ENCODE measurements at places on chromosomes 1 and 21. TPM values are rescaled to one million over a fixed set of nuclear protein-coding genes. Genes with fewer than 3 reads are reported as not detected.

The NPR1 gene
- total RNA-seq, result 87.9 TPM

GRCh38 chr1:61170328-61171238 is 88.2 kb downstream of the NFIA start:
- no peak overlapping the region for H3K27ac ChIP-seq
- peaks cover 16% of the 10 kb centered on the region for H3K4me1 ChIP-seq
- H3K4me3 ChIP-seq, result no peak overlapping the region
- no peaks in the 10 kb centered on the region for H3K27me3 ChIP-seq

DNA sequence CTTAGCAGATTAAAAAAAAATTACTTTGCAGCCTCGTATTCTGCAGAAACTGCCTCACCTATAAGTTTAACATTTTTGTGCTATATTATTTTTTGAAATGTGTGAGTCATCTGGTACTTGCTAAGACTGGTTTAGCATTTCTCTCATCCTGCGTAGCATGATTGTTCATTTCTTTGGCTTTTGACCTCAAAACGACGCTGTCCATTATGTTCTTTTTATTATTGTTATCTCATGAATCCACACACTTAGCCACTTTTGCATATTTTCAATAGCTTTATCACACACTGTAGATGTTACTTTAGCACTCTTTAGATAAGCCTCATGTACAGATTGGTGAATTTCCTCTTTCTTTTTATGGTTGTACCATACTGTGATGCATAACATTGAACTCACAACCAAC is 1004.9 kb upstream of the NCAM2 start:
- DNase-seq, result no peak
- no peaks in the 10 kb centered on the region for H3K27me3 ChIP-seq
- H3K36me3 ChIP-seq, result no peaks in the 10 kb centered on the region
- no peak overlapping the region for H3K4me3 ChIP-seq
- H3K27ac ChIP-seq, result no peak overlapping the region

GRCh38 chr21:23009360-23009759 is 2011.2 kb downstream of the NCAM2 start:
- no peak overlapping the region for H3K27ac ChIP-seq
- DNase-seq, result no peak
- no peaks in the 10 kb centered on the region for H3K4me1 ChIP-seq

GRCh38 chr1:168834225-168834872 is 105.3 kb upstream of the DPT start:
- DNase-seq, result no peak
- H3K27ac ChIP-seq, result no peak overlapping the region
- H3K4me1 ChIP-seq, result peaks cover 25% of the 10 kb centered on the region
- no peak overlapping the region for H3K4me3 ChIP-seq
- H3K36me3 ChIP-seq, result no peaks in the 10 kb centered on the region

DNA sequence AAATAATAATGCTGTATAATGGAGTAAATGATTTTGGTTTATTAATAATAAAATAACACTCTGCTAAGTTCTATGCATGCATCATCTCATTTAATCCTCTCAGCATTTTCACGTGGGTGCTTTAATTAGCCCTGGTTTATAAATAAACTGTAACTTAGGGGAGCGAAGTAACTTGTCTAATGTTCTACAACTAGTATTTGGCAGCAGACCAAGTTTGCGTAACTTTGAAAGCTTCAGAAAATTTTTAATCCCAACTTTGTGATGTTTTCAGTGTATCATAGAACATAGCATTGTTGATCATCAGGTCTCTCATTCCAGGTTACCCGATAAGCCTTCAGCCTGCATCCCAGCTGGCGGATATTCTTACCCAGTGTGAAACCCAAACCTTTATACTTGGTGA is 322.4 kb upstream of the SGIP1 start:
- H3K36me3 ChIP-seq, result no peaks in the 10 kb centered on the region
- H3K27me3 ChIP-seq, result no peaks in the 10 kb centered on the region
- H3K27ac ChIP-seq, result no peak overlapping the region
- no peak for DNase-seq
- H3K4me1 ChIP-seq, result no peaks in the 10 kb centered on the region
- no peak overlapping the region for H3K4me3 ChIP-seq

DNA sequence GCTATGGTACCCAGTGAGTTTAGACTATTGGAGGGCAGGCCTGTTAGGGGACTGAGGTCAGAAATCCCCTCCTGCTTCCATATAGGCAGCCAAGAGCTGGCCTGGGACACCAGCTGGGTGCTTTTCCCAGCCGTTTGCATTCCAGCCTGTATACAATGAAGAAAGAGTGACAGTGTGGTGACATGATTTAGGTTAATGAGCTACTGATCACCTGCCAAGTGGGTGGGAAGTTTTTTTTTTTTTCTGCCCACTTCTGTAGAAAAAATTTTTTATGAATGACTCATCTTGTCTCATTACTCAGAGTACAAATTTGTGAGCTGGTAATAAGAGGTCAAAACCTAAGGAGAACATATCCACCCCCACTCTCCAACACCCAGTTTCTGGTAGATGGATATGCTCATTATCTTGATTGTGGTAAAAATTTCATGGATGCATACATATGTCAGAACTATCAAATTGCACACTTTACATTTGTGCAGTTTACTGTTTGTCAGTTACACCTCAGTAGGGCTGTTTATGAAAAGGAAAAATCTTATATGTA is 16.4 kb upstream of the CGN start:
- no peak overlapping the region for H3K27ac ChIP-seq
- no peak overlapping the region for H3K4me3 ChIP-seq
- H3K4me1 ChIP-seq, result no peaks in the 10 kb centered on the region
- DNase-seq, result no peak
- no peaks in the 10 kb centered on the region for H3K27me3 ChIP-seq
- no peaks in the 10 kb centered on the region for H3K36me3 ChIP-seq

DNA sequence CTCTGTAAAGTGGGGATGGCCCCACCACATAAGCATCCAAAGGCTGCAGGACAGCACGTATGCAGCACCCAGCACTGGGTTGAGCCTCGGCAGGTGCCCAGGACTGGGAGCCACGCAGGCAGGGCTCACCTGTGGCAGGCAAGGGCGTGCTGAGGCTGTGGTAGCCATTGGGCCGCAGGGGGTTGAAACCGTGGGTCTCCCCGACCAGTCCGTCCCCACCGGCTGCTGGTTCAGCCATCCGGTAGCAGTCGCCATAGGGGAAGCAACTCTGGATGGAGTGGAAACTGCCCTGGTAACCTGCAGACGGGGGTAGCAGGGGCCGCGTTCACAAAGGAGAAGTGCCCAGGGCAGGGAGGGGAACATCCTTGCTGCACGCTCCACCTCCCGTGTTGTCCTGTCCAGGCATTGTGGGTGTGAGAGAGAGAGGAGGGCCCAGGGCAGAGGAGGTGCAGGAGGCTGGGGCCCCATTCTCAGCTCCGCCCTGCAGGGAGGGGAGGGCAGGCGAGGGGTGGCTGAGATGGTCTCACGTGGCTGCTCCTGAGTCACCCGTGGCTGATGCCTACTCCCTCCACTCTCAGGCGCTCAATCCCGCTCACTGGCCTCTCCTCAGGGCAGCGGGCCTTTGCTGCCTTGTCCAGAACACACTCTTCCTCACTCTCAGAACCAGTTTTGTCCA is 49.9 kb downstream of the DMRTB1 start:
- DNase-seq, result no peak
- H3K4me3 ChIP-seq, result no peak overlapping the region
- no peaks in the 10 kb centered on the region for H3K27me3 ChIP-seq
- H3K27ac ChIP-seq, result no peak overlapping the region
- H3K4me1 ChIP-seq, result peaks cover 12% of the 10 kb centered on the region

The CELA3B gene
- not detected for total RNA-seq

The S100A2 gene
- total RNA-seq, result not detected

The TSACC gene
- 1.1 TPM for total RNA-seq

DNA sequence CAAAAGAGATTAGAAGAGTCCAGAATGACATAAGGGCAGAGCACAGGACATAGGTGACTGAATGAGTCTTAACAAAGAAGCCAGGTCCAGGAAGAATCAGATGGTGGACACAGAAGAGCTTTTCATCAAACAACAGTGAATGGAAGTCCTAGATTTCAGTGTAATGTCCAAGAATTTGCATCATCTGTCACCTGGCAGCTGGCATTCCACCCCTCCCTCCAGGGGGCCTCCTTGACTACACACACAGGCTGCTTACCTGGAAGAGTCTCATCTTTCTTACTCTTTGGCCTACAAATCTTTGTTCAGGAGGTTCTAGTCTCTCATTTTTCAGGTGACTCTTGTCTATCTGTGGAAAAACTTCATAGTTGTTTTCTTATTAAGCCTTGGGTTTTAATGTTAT is 36.2 kb downstream of the GORAB start:
- no peak overlapping the region for H3K4me3 ChIP-seq
- no peak overlapping the region for H3K27ac ChIP-seq
- H3K4me1 ChIP-seq, result peaks cover 4% of the 10 kb centered on the region
- H3K36me3 ChIP-seq, result no peaks in the 10 kb centered on the region
- no peaks in the 10 kb centered on the region for H3K27me3 ChIP-seq

The FNDC5 gene
- total RNA-seq, result 10.3 TPM

DNA sequence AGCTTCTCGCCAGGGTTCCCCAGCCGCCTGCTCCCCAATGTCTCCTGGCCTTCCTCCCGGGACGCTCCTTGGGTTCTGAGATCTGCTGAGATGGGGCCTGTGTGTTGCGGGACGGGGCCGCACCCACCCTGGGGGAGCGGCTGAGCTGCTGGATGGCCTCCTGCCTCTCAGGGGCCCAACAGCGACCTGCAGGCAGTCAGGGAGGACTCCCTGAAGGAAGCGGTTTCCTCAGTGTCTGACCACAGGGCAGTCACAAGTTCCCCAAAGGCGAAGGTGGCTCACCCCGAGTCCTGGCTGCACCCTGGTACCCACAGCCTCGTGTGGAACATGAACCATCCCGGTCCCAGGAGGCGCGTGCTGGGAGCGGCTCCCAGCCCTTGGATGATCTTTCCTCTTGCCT is 18.6 kb upstream of the PLCH2 start:
- no peak overlapping the region for H3K4me3 ChIP-seq
- no peak overlapping the region for H3K27ac ChIP-seq
- no peaks in the 10 kb centered on the region for H3K36me3 ChIP-seq
- H3K27me3 ChIP-seq, result no peaks in the 10 kb centered on the region
- no peak for DNase-seq

- DNase-seq, result no peak
- no peaks in the 10 kb centered on the region for H3K36me3 ChIP-seq
- H3K27me3 ChIP-seq, result no peaks in the 10 kb centered on the region
- no peak overlapping the region for H3K27ac ChIP-seq
- H3K4me3 ChIP-seq, result no peak overlapping the region
Measured at GRCh38 chr1:97144527-97144926, 422.9 kb downstream of the PTBP2 start.

DNA sequence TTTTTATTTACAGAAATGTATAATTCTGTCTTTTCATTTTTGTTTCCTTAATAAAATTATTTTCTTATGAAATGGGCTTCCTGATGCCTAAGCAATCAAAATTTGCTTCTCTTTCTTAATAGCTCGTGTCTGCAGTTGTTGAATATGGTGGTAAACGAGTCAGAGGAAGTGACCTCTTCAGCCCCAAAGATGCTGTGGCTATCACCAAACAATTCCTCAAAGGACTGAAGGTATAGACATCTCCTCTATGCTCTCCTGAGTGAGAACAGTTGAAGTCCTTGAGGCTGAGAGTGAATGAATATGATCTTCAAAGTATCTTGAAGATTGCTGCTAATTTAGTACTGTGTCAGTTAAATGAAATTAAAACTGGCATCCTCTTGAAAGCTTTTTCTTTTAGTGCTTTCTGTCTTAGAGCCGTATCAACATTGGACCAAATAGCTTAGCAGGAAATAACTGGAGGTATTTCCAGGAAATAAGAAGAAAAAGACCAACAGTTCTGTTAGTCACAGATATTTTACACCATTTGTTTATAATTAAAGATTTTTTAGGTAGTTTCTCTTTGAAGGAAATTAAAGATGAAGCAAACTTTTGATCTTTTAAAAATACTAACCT is 24.7 kb downstream of the VPS45 start:
- no peak for DNase-seq
- no peaks in the 10 kb centered on the region for H3K4me1 ChIP-seq
- H3K27ac ChIP-seq, result no peak overlapping the region
- no peaks in the 10 kb centered on the region for H3K36me3 ChIP-seq
- H3K27me3 ChIP-seq, result no peaks in the 10 kb centered on the region
- H3K4me3 ChIP-seq, result no peak overlapping the region

GRCh38 chr21:46634427-46634826 is 1.0 kb upstream of the PRMT2 start:
- DNase-seq, result no peak
- H3K4me1 ChIP-seq, result peaks cover 20% of the 10 kb centered on the region
- H3K27me3 ChIP-seq, result no peaks in the 10 kb centered on the region
- peak overlapping the region; percentile 100 for H3K27ac ChIP-seq

DNA sequence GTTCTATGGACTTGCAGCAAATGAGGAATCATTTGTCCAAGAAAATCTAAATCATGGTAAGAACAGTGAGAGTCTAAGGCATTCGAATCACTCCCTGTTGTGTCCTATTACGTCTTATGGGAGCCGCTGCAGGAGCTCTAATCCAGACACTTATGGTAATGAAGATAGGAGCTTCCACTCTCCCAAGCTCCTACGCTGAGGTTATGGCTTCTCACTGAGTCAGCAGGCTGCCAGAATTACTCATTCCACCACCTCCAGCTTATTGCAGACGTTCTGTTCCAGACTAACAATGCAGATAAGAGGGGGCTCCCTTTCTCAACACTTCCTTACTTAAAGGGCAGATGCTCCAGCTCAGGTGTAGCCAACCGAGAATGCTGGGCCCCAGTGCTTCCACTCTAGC is 212.6 kb downstream of the GREM2 start:
- H3K4me3 ChIP-seq, result no peak overlapping the region
- H3K27me3 ChIP-seq, result no peaks in the 10 kb centered on the region
- no peaks in the 10 kb centered on the region for H3K36me3 ChIP-seq
- no peak for DNase-seq
- no peaks in the 10 kb centered on the region for H3K4me1 ChIP-seq

DNA sequence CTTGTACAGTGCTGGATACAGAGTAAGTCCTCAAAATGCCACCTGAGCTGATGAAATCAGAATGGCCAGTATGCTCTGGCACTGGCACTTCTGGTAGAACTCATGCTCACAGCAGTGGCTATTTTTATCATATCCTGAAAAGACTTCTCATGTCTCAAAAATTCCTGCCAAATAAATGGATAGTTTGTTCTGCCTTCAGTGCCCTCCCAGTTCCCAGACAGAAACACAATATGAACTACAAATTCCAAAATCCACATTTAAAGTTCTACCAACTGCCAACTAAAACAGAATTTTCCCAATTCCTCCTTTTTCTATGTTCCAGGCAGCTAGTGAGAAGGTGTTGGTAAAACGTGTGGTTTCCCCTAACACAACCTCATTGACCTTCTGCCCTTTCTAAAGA is 51.4 kb upstream of the RGS1 start:
- no peaks in the 10 kb centered on the region for H3K36me3 ChIP-seq
- H3K4me3 ChIP-seq, result no peak overlapping the region
- H3K27ac ChIP-seq, result no peak overlapping the region
- no peak for DNase-seq
- no peaks in the 10 kb centered on the region for H3K27me3 ChIP-seq

GRCh38 chr1:205763980-205764379 is 11.3 kb downstream of the RAB29 start:
- no peak for DNase-seq
- H3K4me3 ChIP-seq, result no peak overlapping the region
- no peaks in the 10 kb centered on the region for H3K27me3 ChIP-seq
- H3K36me3 ChIP-seq, result no peaks in the 10 kb centered on the region
- no peak overlapping the region for H3K27ac ChIP-seq

The RNU1-4 gene
- under 0.01 TPM for total RNA-seq

GRCh38 chr1:44261171-44261817 is 48.0 kb downstream of the DMAP1 start:
- peaks cover 27% of the 10 kb centered on the region for H3K4me1 ChIP-seq
- no peak overlapping the region for H3K27ac ChIP-seq
- H3K36me3 ChIP-seq, result peaks cover 5% of the 10 kb centered on the region
- peak; percentile 75 for DNase-seq

GRCh38 chr1:5513846-5514526 is 478.2 kb downstream of the NPHP4 start:
- H3K27ac ChIP-seq, result no peak overlapping the region
- DNase-seq, result no peak
- H3K27me3 ChIP-seq, result no peaks in the 10 kb centered on the region
- no peaks in the 10 kb centered on the region for H3K4me1 ChIP-seq
- H3K4me3 ChIP-seq, result no peak overlapping the region
- no peaks in the 10 kb centered on the region for H3K36me3 ChIP-seq

Data from upper lobe of left lung (tissue), 6 donors.